ENCODE measurements at places on chromosomes 6 and 20.

DNA sequence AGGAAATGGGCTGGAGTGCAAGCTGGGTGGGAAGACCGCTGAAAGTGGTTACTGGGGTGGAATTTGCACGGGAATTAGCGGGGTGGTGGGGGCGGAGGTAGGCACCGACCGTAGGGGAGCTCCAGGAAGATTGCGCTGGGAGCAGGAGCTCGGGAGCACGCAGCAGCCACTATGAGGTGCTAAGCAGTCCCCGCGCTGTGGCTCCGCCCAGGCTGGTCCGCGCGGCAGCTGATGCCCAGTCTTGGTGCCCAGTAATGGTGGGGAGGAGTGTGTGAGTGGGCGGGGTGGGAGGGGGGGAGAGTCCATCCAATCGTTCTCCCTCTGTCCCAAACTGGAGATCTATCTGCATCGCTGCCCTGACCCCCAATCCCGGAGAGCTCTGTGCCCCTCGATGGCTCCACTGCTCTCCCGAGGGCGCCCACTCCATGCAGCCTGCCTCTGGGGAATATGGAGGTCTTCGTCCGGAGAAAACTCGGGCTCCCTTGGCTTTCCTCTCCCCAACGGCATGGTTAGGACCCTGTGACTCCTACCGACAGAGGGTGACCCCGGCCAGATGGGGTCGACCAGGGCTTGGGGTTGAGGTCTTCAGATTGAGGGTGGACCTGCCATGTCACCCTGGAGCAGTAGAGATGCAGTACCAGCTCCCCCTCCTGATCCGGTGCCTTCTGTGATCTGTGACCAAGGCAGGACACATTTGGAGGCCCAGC, 5.3 kb downstream of the TP53TG5 start:
- peak; percentile 37 for DNase-seq

DNA sequence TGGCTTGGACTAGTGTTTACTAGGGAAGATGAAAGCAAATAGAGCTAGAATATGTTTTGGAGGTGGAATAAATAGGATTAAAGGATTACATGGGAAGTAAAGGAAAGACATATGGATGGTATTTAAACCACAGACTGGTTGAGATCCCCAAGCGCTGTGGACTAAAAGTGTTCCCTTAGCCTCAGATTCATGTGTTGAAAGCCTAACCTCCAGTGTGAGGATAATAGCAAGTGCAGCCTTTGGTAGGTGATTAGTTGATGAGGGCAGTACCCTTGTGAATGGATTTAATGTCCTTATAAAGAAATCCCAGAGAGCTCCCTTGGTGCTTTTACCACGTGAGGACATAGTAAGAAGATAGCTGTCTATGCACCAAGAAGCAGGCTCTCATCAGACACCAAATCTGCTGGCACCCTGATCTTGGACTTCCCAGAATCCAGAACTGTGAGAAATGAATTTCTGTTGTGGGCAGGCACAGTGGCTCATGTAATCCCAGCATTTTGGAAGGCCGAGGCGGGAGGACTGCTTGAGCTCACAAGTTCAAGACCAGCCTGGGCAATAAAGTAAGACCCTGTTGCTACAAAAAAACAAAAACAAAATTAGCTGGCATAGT, 57.3 kb upstream of the MCM9 start:
- no peak for DNase-seq

DNA sequence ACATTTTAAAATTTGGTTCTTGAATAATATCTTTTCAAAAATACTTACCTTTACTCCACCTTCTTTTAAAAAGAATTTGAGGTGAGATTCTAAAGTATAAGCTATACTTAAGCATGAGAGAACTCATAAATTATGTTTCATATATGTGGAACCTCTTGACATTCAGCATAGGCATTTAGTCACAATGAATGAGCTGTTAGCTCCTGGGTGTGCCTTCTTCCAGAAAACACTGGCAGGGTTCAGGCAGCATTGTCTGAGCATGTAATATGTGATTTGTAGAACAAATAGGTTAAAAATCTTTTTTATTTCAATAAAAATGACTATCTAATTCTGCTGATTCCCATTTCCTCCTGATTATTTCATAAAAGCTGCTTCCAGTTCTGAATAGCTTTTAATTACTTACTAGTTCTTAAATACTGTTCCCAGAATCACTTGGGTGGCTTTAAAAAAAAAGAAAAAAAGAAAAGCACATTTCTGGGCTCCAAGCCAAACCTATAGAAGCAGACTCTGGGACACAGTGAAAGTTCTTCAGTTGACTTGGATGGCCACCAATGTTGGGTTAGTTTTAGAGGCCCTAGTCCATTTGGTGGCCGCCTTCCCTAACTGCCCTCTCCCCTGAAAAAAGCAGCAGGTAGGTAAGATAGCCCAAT, 20.2 kb downstream of the RNF8 start:
- no peak for DNase-seq

GRCh38 chr20:4071178-4071693, 55.9 kb upstream of the RNF24 start:
- no peak for DNase-seq

DNA sequence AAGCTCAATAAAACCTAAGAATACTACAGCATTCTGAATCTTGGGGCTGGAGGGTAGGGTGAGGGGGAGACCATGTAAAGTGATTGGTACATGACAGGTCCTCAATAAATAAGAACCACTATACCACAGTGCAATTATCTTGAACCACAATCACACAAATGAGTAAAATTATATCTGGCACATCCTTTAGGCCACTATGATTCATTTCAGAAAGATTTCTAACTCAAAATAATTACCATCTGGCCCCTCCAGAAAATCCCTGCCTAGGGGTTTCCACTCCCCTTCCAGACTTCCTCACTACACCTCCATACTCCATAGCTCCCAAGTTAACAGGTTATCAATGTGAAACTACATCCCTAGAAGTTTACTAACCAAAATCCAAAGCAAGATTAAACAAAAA, 19.7 kb downstream of the AKIRIN2 start:
- DNase-seq: no peak

DNA sequence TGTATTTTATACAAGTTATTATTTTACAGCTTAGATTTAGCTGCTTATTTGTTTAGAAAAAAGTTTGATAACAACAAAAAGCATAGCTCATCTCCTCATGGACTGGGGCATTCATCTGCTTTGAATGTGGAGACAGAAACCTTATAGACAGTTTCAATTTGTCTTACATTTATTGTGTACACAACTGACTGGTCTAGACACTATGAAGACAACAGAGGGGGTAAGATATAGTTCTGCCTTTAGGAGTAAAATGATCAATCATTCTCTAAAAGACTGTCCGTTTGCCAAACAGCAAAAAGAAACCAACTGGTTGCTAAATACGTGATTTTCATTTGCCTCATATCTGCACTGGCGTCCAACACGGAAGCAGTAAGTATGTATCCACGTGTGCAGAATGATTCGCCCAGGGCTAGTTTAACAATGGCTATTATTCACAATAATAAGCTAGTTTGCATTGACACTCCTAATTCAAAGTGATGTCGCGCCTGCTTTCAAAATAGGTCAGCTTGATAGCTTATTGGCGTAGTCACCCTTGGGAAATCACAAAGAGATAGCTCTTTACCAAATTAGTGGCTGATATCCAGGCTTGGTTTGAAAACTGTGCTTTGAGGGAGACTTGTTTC, 153.6 kb downstream of the BMP2 start:
- DNase-seq: no peak

DNA sequence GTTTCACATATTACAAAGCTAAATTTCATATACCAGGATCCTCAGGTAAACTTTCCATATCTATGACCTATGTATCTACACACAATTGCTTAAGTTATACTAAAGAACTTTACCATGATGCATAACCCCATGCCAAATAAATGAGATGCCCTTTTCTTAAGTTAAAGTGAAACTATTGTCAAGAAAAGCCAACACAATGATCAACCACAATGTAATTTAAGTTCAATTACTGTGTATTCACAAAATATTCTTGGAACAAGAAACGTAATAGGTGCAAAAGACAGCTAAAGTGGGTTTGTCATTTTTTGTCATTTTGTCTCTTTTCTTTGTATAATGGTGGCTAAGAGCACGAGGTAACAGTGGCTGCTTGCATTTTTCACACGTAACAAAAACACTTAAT, 158.0 kb upstream of the SHLD1 start:
- no peak for DNase-seq
